ENCODE measurements at places on chromosomes 11 and 22.

DNA sequence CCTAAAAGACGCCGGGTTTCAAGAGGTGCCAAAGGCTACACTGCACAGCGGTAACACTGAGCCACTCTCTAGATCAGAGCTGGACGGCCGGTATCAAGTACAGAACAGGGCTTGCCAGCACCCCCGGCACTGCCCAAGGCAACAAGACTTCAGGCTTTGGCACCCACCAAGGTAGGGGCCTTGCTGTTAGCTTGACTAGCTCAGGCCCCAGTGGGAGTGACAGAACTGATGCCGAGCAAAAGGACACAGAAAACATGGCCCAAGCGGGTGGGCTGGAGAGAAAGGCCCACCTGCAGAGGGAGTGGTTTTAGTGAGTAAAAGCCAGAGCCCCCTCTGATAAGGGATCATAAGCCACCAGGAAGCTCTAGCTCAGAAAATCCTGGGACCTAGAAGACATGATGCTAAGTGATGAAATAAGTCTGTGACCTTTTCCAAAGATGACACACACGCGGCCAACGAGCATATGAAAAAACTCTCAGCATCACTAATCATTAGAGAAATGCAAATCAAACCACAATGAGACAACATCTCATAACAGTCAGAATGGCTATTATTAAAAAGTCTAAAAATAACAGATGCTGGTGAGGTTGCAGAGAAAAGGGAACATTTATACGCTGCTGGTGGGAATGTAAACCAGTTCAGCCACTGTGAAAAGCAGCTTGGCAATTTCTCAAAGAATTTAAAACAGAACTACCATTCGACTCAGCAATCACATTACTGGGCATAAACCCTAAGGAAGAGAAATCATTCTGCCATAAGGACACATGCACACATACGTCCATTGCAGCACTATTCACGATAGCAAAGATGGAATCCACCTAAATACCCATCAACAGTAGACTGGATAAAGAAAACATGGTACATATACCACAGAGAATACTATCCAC, 12.9 kb downstream of the EHD1 start:
- no peak for DNase-seq

- no peak for DNase-seq
These were observed 25.7 kb upstream of the CHKA start for GRCh38 chr11:68146704-68147474.

- DNase-seq: no peak
These were observed 9.2 kb downstream of the MYO18B start for GRCh38 chr22:25751174-25751581.

- no peak for DNase-seq
These were observed 120.2 kb upstream of the SNX19 start for GRCh38 chr11:131036514-131036913.

DNA sequence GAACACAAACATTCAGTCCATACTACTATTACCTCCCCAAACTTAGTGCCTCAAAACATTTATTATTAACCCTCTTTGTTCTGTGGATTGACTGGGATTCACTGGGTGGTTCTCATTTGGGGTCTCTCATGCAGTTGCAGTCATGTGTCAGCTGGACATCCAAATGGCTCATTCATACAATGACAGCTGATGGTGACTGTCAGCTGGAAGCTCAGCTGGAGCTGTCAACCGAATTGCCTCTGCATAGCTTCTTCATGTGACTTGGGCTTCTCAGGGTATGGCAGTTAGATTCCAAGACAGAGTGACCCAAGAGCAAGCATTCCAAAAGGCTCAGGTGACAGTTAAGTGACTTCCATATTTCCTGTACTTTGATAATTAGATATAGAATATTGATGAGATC, 85.2 kb downstream of the CCDC34 start:
- DNase-seq: no peak

DNA sequence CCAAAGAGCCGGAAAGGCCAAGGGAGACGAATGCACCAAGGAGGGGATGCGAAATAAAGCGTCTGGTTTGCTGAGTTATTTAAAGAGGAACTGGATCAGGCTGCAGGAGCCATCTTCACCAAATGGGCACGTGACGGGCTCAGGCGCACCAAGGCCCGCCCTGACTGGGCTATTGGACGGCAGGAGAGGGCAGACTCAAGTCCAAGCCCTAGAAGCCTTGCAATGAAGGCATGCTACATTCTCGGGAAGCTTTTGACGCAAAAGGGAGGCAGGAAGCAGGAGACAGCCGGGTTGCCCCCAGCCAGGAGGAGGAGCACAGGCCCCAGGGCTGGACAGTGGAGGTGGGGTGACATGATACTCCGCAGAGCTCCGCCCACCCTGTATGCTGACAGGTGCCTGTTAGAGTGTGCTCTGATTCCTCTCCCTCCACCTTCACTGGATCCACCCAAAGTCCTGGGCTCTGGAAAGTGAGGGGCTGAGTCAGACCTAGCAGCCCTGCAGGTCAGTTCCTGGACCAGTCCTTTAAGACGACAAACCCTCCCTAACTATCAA, 41.5 kb upstream of the BID start:
- DNase-seq: no peak

DNA sequence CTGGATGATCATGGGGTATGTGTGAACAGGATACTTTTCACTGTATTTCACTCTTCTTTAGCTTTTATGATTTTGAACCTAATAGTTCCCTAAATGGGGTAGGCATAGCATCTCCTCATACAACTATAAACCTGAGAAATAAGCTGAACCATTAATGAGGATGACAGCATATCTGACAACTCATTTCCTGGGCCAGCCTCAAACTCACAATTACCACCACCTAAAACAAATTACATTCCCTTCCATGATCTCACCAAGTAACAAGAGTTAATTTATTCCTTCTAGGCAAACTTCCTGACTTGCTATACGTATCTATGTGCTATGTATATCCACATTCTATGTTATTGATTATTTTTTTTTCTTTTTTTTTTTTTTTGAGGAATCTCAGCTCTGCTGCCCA, 23.0 kb downstream of the SIK3 start:
- no peak for DNase-seq

DNA sequence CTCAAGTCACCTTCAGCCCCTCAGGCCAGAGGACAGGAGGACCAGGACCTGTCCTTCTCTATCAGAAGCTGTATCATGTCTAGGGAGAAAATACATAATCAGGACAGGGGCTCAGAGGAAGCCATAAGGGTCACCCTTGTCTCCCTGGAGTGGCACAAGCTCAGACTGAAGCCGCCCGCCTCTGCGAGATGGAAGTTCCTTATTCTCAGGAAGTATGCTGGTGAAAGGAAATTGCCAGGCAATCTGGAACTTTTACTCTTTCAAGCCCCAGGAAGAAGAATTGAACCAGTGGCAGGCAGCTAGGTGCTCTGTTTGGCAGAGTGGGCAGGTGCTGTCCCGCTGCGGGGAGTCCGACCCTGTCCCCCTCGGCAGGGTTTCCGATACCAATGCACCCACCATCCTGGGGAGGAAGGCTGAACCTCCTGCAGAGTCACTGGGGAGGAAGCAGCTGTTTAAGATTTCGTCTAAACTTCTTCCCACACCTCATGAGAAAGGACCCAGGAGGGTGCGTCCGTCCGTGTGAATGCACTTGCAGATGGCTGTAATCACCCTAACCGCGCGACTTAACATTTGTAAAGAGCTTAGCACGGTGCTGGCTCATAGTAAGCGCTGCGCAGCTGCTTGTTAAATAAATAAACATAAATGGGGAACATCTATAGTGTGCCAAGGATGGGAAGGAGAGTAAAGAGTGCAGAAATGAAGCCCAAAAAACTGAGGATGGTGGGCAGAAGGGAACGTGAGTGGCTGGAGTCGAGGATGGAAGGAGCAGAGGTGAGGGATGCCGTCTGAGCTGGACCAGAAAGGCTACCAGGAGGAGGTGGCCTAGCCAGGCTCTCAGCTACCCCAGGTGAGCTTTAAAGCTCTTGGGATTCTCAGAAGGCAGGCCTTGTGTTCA, 5.0 kb upstream of the ANO1 start:
- no peak for DNase-seq

DNA sequence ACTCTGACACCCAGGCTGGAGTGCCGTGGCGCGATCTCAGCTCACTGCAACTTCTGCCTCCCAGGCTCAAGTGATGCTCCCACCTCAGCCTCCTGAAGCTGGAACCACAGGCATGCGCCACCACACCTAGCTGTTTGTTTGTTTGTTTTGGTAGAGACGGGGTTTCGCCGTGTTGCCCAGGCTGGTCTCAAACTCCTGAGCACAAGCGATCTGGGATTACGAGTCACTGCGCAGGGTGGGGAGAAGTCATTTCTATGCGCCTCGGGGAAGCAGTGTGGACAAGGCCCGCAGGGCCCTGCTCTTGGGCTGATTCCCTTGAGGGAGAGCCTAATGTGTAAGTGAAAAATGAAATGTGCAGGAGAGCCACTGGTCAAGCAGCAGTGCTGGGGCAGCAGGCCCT, 19.6 kb upstream of the SEPTIN5 start:
- DNase-seq: no peak
